ENCODE measurements at places on chromosomes 5 and 9.

GRCh38 chr5:101679816-101680215 lies 616.3 kb downstream of the SLCO4C1 start:
- no peak for DNase-seq

DNA sequence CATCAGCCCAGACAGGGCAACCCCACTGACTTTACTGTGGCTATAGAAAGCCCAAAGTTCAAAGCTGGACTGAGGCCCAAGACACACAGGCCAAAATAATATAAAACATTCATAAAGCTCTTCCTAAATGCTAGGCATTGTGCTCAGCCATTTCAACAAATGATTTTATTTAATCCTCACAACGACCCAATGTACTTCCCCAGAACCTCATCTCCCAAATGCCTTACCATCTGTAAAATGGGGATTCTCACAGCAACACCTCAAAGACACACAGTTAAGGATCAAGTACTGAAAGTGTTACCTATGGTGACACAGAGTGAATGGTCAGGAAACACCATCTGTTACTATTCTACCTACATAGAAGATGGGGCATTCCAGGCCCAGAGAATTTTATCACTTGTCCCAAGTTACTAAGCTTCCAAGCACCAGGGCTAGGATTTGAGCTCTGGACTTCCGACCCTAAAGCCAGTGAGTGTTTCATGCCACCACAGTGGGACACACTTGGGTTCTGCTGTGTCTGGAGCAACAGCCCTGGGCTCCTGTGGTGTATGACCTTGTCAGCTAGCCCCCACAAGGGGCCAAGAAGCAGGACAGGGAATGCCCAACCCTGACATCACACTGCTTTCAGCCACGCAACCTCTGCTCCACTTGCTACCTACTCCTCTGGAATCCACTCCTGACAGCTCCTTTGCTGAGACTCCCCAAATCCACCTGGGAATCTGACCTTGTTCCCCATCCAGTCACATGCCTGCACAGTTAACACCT lies 15.1 kb downstream of the SHB start:
- DNase-seq = no peak

GRCh38 chr9:117407436-117408022 lies 7.3 kb downstream of the ASTN2 start:
- DNase-seq = no peak

DNA sequence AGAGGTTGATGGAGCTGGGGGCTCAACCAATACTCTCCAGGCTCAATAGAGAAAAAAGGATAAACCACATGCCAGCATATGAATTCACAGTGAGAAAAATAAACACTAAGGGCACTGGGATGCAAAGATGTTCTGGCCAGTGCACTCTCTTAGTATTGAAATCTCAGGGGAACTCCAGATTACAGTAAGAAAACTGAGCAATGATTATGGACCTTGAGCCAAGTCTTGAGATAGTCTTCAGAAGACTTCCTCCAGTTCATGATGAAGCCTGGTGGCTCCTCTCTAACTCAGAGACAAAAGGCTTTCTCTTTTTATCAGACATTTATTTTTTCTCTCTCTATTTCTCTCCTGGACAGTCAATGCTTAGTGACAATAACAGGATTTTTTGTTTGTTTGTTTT lies 139.8 kb upstream of the SPEF2 start:
- no peak for DNase-seq

DNA sequence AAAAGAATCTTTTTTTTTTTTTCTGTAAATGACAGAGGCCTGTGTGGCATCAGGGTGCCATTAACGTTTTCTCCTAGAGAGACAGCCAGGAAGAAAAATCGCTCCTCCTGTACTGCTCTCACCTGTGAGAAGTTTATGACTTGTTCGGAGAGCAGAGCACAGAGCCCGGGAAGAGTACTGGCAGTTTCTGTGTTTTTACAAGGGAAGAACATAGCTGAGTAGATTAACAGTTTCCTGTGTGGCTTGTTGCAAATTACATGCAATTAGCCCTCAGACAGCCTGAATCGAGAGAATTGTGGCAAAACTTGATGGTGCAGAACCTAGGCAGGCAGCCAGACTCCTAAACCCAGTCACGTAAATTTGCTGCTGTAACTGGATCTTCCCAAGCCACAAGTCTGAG lies 32.1 kb downstream of the PRKACG start:
- DNase-seq = no peak

DNA sequence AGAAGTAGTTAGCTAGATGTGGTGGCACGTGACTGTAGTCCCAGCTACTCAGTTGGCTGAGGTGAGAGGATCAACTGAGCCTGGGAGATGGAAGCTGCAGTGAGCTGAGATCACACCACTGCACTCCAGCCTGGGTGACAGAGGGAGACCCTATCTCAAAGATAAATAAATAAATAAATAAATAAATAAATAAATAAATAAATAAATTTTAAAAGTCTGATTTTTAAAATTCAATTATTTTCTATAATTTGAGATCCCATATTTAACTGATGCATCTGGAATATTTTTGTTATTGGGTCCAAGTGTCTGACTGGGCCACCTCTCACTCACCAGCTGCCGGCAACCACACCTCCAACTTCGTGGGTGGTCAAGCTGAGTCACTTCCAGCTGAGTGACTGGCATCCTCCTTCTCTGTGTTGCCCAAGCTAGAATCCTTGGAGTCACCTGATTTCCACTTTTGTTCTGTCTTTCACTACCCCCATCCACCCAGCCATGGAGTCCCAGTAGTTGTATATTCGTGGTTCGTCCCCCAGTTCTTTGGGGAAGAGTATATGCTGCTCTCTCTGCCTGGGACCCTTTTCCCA lies 70.9 kb downstream of the EGFLAM start:
- no peak for DNase-seq

- DNase-seq = no peak
Observed at GRCh38 chr5:98416541-98416940, 356.9 kb upstream of the RGMB start.

- DNase-seq = no peak
Observed at GRCh38 chr5:174176511-174176910, 131.0 kb downstream of the NSG2 start.

DNA sequence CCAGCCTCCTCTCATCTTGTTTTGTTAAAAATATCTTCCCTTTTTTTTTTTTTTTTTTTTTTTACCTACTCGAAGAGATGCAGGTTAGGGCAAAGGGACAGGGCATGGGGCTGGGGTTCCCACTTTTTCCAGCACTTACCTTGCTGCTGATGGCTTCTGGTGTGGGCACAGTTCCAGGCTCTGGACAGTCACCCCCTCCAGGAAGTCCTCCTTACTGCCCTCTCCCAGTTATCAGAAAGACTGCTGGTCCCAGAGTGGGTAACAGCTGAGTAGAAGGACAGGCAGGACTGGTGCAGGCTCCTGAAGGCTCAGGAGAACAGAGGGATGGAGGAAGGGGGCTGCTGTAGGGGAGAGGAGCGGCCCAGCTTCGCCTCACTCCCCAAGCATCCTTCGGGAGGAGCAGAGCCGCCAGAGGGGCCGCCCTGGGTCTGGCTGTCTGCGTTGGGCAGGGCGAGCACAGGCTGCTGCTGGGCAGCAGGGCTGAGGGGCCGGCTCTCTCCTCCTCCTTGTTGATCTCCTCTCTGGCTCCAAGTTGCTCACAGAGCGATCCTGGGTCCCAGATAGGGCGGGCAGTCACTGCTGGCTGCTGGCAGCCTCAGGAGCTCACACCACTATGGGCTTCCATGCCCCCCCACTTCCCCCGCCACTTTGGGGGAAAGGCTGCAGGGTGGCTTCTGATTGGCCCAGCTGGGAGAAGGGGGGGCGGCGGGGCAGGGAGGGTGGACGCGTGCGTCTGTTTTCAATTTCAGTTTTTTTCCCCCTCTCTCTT lies at the start of gene PDGFRB:
Gene PDGFRB (minus strand): TSS at position 588 of the 769 bp plus-strand sequence. CDS start 18,798 bp downstream, outside the sequence.
- no peak for DNase-seq

- DNase-seq = no peak
Observed at GRCh38 chr9:117720555-117720954, 16.4 kb downstream of the TLR4 start.

GRCh38 chr5:130975299-130975698 lies 189.8 kb downstream of the HINT1 start:
- no peak for DNase-seq

GRCh38 chr5:88691945-88692868 lies 190.8 kb downstream of the MEF2C start:
- DNase-seq = no peak

DNA sequence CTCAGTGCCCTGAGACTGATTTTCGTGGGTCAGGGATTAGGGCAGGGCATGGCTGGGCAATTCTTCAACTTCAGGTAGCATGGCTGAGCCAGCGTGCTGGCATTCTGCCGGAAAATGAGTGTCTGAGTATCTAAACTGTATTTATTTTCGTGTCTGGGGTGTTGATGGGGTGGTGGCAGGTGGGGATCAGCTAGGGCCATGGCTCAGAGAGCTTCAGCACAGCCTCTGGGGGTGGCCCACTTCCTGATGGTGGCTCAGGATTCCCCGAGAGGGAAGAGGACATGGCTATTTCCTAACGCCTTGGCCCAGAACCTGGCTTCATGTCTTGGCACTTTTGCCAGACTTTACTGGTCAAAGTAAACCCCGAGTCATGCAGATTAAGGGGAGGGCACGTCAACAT lies 260.5 kb downstream of the GADD45G start:
- no peak for DNase-seq

- no peak for DNase-seq
Observed at GRCh38 chr5:74169701-74170100, 470.8 kb downstream of the ENC1 start.

DNA sequence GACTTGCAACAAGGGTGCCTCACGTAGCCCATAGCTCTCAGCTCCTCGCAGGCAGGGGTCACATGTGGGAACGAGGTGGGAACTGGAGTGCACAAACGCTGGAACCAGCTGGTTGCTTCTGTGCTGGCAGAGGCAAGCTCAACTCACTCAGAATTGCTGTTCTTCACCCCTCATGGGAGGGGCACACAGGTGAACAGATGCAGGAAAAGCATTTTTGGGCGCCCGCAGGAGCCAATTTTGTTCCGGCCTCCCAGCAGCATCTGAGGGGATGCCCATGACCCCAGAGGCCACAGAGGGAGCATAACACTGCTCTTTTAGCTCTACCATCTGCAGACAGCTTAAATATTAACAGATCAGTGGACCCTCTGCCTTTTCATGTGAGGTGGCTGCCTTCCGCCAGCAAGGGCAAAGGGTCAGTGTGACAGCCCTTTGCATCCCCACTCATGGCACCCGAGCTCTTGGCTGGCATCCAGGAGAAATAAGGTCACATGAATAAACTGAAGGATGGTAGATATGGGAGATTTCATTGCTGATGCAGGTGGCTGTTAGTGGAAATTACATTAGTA lies 196.2 kb downstream of the SLCO4C1 start:
- DNase-seq = peak; percentile 6

DNA sequence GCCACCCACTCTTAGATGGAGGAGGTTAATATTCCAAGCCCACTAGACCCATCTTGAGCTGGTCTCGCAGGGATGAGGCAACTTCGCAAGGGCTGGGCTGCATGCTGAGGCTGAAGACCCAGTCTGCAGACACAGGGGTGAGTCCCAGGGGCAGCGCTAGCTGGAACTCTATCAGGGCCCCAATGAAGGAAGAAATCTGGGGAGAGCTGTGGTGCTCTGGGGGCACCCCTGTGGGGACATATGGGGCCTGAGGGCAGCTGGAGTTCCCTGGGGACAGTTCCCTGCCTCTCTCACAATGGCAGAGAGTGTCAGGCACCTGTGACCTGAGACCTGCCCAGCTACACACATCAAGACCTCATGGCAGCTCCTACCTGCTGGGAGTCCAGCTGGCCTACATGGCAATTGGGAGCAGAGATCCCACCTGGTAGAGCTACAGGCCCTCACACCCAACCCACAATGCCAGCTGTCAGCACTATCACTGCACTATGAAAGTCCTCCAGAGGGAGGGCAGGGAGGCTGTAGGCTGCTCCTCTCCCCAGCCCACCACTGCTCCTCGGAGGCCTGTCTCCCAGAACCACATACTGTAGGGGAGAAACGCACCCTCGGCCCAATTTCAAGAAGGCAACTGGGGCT lies 202.2 kb downstream of the GABBR2 start:
- DNase-seq = no peak

DNA sequence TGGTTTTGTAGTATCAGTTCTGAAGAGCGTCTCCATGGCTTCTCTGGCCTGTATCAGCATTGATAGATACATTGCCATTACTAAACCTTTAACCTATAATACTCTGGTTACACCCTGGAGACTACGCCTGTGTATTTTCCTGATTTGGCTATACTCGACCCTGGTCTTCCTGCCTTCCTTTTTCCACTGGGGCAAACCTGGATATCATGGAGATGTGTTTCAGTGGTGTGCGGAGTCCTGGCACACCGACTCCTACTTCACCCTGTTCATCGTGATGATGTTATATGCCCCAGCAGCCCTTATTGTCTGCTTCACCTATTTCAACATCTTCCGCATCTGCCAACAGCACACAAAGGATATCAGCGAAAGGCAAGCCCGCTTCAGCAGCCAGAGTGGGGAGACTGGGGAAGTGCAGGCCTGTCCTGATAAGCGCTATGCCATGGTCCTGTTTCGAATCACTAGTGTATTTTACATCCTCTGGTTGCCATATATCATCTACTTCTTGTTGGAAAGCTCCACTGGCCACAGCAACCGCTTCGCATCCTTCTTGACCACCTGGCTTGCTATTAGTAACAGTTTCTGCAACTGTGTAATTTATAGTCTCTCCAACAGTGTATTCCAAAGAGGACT lies 1.5 kb downstream of the GPR21 start:
- no peak for DNase-seq

- no peak for DNase-seq
Observed at GRCh38 chr5:108417166-108417670, 35.3 kb upstream of the FBXL17 start.

DNA sequence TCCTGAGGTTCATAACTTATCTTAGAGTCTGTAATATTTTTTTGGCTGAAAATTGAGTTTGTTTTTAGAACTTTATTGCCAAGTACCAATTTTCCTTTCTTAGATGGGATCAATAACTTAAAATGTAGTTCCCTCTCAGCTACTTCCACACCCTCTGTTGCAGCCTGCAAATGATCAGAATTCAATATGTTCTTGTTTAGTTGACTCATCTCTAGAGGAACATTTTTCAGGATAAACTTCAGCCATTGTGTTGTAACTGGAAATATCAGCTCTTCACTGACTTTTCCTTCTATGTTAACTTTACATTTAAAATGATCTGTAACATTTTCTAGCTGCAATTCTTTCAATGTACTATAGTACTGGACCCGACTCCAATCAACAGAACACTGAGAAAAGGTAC lies 115.7 kb downstream of the ESM1 start:
- DNase-seq = no peak

DNA sequence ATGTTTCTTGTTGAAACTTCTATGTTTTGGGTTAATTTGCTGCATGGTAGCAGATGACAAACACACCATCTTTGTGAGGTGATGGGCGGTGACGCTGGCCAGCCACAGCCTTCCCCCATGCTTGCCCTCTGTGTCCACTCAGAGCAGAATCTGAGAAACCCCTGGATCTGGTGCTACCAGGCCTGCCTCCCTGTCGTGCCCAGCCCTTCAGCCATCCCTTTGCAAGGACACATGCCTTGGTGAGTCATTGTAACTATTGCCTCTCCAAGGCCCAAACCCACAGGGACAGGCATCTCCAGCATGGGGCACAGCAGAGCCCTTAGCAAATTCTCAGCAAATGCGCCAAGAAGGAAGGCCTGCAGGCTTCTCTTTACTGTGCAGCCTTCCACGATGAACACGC lies 48.1 kb upstream of the FCN1 start:
- no peak for DNase-seq

GRCh38 chr9:6433410-6433809 lies 20.4 kb downstream of the UHRF2 start:
- no peak for DNase-seq

- DNase-seq = peak; percentile 15
Observed at GRCh38 chr9:89564346-89564878, 40.4 kb upstream of the GADD45G start.

All from NCI-H2029 (cell line).